Trophoblast cell (in vitro differentiated cells and primary cell): ENCODE measurements at places on chromosomes 4 and X.

DNA sequence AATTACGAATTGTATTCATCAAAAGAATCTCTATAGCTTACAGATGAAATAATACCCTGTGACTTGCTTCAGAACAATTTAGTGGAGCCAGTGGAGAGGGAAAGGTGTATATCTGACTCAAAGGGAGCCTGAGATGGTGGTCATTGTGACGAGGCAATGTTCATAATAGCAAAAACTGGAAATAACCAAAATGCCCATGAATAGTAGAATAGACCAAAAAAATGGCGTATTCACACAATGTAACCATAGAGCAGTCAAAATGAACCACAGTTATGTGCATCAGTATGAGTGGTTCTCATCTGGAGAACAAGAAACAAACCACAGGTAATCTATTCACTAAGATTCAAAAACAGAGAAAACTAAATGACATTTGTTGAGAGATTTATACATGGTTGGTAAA lies 125.3 kb upstream of the CLNK start:
- DNase-seq: no peak

DNA sequence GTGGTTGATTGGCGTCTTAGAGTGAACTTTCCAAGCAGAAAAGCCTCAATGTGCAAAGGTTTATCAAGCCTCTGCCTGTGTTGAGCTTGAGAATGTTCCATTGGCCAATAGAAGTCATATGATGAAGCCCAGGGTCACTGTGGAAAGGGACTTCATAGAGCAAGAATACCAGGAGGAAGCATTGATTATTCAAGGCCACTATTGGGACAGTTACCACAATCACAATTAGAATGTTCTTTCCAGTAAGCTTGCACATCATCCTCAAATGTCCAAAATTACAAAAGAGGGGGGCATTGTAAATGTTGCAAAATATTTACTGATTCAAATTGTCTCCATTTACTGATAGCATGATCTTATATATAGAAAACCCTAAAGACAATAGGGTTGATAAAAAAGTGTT lies 32.9 kb upstream of the NDP start:
- no peak for DNase-seq

GRCh38 chr4:85747882-85748491 lies 273.0 kb downstream of the ARHGAP24 start:
- peak; percentile 27 for DNase-seq

DNA sequence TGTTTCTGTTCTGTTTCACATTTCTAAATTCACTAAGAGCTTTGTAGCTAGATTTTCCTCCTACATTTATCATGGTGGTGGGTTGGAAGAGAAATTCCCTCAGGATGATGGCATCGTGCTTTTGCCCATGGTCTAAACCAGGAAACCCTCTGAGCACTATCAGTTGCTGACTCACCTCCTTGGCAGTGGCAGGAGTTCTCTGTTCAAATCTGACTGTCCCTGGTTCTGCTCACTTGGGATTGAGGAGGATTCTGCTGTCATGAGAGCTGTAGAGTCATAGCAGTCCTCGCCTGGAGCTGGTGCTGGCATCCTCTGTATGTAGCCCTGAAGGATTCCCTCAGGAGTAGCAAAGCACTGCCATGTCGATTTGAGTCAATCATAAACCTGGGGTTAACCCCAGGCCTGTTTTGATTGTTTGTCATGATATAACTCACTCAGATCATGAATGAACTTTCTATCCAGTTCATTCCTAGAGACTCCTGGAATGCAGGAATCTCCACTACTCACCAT lies 9.4 kb downstream of the TEX13A start:
- DNase-seq: no peak

GRCh38 chr4:99462875-99463464 lies 27.8 kb upstream of the ADH7 start:
- peak; percentile 88 for DNase-seq

DNA sequence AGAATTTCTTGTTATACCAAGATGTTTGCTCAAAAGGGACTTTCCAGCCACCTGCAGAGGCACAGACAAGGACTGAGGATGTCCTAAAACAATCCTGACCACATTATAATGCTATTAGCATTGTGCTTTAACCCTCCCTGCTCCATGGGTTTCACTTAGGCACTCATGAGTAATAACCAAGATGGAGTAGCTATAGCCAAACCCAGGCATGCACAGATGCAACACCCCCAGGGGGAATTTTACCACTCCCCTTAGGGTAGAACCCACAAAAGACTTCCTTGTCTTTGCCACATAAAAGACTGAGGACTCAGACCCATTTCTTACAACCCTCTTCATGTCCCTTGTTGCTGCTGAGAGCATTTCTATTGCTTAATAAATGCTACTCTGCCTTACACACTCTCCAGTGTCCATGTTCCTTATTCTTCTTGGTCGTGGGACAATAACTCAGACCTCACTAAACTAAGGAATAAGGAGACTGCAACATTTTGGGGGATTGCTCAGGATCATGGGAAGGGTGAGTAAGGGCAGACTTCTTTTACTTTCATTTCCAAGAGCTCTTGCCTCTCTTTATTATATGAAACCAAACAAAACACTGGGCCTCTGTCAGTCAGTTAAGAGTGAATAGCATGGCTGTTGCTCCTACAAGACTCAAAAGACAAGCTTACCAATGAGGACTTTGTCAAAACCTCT lies 103.5 kb downstream of the TECRL start:
- DNase-seq: no peak

- DNase-seq: no peak
Observed at GRCh38 chrX:75365243-75365975, 91.5 kb downstream of the UPRT start.

GRCh38 chr4:138875891-138876608 lies 139.5 kb upstream of the NOCT start:
- peak; percentile 88 for DNase-seq
